Left kidney (tissue), 8 donors: ENCODE measurements at places on chromosomes 5 and 9.

GRCh38 chr9:109238125-109238524 is 71.1 kb upstream of the FRRS1L start:
- DNase-seq, result no peak

GRCh38 chr9:130473566-130473965 is 28.8 kb downstream of the ASS1 start:
- no peak for DNase-seq

DNA sequence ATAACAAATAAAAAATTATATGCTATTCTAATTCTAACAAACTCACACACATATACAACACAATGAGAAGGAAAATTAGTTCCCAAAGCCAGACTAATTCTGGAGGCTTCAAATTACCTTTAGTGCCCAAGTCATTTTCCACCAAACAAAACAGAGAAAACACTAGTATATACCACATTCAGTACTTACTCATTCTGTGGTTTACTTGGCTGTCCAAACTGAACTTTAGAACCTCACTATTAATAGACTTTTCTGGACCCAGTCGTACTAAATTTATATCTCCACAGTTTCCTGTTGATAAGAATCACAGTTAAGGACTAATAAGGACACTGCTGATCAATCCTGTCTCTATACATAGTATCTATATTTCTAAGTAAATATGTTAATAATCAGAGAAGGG is 66.4 kb downstream of the SETX start:
- DNase-seq, result no peak

DNA sequence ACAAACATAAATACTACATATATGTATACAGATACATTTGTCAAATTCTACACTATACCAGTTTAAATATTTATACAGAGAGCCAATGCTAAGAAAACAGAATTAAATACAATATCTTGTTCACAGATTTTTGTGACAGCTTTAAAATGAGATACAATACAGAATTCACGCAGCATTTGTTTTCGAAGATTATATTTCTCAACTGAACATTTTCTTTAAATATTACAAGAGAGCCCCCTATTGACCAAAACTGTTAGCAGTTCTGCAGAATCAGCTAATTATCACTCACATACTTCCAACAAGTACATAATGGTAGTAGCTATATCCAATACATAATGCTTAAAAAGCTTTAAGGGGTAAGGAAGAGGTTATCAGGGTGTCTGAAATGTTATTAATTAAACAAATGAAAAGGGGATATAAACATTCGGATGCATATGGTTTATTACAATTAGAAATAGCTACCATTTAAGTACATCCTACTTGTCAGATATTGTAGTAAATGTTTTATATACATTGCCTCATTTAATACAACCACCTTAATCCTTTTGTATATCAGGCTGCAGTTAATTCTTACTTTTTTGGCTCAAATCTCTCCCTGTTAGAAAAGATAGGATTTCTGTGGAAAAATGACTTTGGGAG is 31.7 kb downstream of the ZDHHC21 start:
- DNase-seq, result peak; percentile 13

DNA sequence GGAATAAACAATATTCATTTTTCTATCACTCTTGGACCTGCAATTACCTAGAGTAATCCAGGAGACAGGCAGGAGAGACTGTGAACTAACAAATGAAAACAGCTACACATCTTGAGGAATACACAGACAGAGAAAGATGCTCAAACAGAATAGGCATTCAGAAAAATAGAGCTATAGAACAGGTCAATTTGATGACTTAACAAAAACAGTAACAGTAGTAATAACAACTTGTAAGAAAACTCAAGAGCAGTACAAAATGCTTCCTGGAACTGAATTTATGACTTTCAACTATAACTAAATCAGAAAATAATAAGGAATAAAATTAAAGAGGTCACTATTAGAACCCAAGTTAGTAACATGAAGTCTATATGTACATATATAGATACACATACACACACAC is 579.3 kb downstream of the TLR4 start:
- DNase-seq, result no peak

GRCh38 chr5:113064806-113065205 is 88.2 kb downstream of the DCP2 start:
- DNase-seq, result no peak

DNA sequence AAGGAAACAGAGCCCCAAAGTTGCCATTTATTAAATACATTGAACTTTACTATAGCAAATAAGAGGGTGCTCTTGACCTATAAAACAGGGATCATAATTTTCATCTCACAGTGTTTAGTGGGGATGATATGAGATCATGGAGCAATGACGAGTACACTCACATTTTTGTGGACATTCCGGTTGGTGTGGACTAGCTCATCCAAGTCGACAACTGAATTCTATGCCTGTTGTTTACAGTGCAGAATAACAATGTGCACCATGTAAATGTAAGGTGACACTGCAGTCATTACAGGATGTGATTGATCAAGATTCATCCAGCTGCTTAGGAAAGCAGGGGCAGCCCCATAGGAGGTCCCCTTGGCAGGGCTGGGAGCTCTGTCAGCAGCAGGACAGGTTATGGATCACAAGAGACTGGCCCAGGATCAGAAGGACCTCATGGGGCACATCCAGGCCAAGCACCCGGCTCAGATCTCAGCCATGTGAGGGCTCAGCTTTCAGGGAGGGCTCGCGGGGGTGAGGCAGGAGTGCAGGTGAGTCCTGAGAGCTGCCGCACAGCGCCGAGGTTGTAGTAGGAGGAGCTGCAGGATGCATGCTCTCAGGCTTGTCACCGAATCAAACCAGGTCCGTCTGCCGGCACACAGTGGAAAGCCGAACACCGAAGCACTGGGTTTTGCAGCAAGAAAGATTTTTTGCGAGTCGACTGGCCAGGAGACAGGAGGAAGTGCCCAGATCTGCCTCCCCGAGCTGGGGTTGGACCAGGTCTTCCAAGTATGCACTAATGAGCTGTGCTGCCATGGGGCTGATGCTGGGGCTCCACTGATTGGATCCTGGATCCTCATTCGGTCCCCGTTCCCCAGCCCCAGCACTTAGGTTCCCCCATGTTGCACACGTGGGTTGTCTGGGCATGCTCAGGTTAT is 28.2 kb downstream of the MRPL36 start:
- no peak for DNase-seq

GRCh38 chr5:175230299-175230698 is 213.7 kb downstream of the DRD1 start:
- DNase-seq, result no peak
